ENCODE measurements at places on chromosomes 2 and 18. TPM values are rescaled to one million over a fixed set of nuclear protein-coding genes. Genes with fewer than 3 reads are reported as not detected.

FEV gene
- total RNA-seq: not detected

ABCG5 gene
- not detected for total RNA-seq

RAB17 gene
- total RNA-seq: 20.9 TPM

SERPINB5 gene
- 0.45 TPM for total RNA-seq

MAP2 gene
- 2.9 TPM for total RNA-seq

KIAA2012 gene
- total RNA-seq: 0.08 TPM

DIS3L2 gene
- total RNA-seq: 21.4 TPM

INHA gene
- 0.83 TPM for total RNA-seq

CYRIA gene
- 0.53 TPM for total RNA-seq

OXER1 gene
- total RNA-seq: not detected

CXCR4 gene
- total RNA-seq: not detected

SLC5A6 gene
- 48.4 TPM for total RNA-seq

ERCC3 gene
- total RNA-seq: 30.1 TPM

SCYGR4 gene
- not detected for total RNA-seq

MROH2A gene
- not detected for total RNA-seq

TDRD15 gene
- total RNA-seq: not detected

MAB21L4 gene
- total RNA-seq: not detected

GLI2 gene
- 12.9 TPM for total RNA-seq

ST6GAL2 gene
- total RNA-seq: not detected

PAX3 gene
- total RNA-seq: 21.6 TPM

GTF2A1L gene
- total RNA-seq: not detected

UBXN2A gene
- 14.9 TPM for total RNA-seq

TEKT4 gene
- total RNA-seq: 0.08 TPM

CCDC85A gene
- total RNA-seq: not detected

FTCDNL1 gene
- total RNA-seq: 1.8 TPM

LIPG gene
- total RNA-seq: 0.72 TPM

RGPD3 gene
- 0.08 TPM for total RNA-seq

CCDC178 gene
- not detected for total RNA-seq

CDH7 gene
- 0.08 TPM for total RNA-seq

DLGAP1 gene
- 1.9 TPM for total RNA-seq

CFAP210 gene
- total RNA-seq: not detected

SOWAHC gene
- 12.4 TPM for total RNA-seq

STPG4 gene
- 0.15 TPM for total RNA-seq

LRRTM4 gene
- not detected for total RNA-seq

PCARE gene
- total RNA-seq: not detected

AMER3 gene
- not detected for total RNA-seq

RSAD2 gene
- 0.21 TPM for total RNA-seq

REG3A gene
- total RNA-seq: not detected

NEU4 gene
- total RNA-seq: 0.34 TPM

IL1F10 gene
- total RNA-seq: not detected

TMEM198 gene
- total RNA-seq: 4.2 TPM

DUSP2 gene
- 17.0 TPM for total RNA-seq

CMPK2 gene
- total RNA-seq: 4.9 TPM

SAP130 gene
- 4.1 TPM for total RNA-seq

IL18RAP gene
- not detected for total RNA-seq

TRIM54 gene
- not detected for total RNA-seq

ARHGEF4 gene
- total RNA-seq: 8.9 TPM

IL1R2 gene
- not detected for total RNA-seq

EIF2AK3 gene
- total RNA-seq: 8.5 TPM

HOXD12 gene
- total RNA-seq: 0.60 TPM

GDF7 gene
- 0.04 TPM for total RNA-seq

PLGLB1 gene
- 0.13 TPM for total RNA-seq

ERBB4 gene
- 0.03 TPM for total RNA-seq

TTN gene
- 0.38 TPM for total RNA-seq

CNDP1 gene
- total RNA-seq: not detected

BMP10 gene
- total RNA-seq: not detected

Data from A375 (cell line).